Activated CD4-positive, alpha-beta T cell treated with anti-CD3 and anti-CD28 coated beads, Interleukin-2, amount 50 U/mL, for 48 hours (primary cell): ENCODE measurements at places on chromosomes 13 and 19.

DNA sequence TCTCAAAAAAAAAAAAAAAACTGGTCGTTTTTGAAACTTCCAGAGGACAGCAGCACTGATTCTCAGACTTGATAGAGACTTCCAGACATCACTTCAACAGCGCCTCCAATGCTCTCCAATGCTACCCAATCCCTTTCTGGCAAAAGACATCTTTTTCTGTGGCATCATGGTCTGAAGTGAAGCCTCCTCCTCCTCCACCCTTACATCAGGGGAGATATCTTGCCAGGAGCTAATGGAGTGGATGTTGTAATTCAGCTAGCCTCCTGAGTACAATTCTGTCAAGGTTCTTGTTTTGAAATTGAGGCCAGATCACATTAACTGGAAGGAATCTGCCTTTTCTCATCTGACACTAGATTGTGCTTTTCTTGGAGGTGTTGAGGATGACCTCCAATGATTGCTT, 24.2 kb downstream of the FXYD5 start:
- DNase-seq, result no peak

DNA sequence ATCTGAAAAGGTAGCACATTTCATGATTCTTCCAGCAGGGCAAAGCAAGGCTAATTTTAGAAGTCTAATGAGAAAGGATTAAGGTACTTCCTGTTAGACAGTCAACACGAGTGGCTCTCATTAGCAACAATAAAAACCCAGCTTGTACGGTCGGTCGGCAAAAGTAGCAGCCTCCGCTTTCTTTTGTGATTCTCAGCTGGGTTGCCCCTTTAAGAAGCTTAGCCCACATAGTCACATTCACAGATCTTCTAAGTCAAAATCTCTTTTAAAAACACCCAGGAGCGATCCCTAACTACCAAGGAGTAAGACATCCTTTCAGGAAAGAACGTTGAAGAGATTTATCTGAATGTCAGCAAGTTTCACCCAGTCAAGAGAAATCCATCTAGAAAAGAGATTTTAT, 684.8 kb downstream of the DIAPH3 start:
- DNase-seq, result no peak

GRCh38 chr19:29777781-29778309, 33.9 kb upstream of the CCNE1 start:
- no peak for DNase-seq

GRCh38 chr19:844546-844971, 3.8 kb downstream of the PRTN3 start:
- no peak for DNase-seq

DNA sequence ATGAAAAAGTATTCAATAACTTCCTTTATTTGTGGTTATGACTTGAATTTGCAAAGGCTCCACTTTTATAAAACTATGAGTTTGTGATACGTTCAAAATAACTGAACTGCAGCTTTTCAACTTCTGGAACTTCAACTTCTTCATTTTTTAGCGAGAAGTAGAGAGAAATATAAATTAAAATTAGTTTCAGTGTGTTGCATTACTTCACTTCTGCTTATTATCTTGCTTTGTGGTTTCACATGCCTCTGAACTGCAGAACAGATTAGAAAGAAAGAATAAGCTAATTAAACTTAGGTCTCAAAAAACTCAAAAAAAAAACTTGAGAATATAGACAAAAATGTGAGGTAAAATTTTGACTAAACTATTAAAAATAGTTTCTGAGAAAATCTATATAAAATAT, 1073.4 kb downstream of the PCDH17 start:
- DNase-seq, result no peak

DNA sequence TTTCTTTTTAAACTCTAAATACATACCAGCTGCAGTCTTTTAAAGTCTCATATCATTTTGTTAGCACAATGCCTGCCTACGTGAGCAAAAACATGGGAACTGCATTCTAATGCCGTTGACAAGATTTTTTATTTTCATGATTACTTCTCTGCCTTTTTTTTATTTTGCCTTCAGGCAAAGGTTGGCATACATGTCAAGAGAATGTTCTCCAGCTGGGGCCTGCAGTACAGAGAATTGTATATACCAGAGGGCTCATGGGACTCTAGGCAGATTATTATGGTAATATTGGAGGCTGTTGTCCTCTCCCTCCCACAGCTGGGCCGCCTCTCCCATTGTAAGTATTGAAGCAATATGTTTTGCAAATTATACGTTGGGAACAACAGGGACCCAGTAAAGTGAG, 53.9 kb upstream of the OBI1 start:
- no peak for DNase-seq

DNA sequence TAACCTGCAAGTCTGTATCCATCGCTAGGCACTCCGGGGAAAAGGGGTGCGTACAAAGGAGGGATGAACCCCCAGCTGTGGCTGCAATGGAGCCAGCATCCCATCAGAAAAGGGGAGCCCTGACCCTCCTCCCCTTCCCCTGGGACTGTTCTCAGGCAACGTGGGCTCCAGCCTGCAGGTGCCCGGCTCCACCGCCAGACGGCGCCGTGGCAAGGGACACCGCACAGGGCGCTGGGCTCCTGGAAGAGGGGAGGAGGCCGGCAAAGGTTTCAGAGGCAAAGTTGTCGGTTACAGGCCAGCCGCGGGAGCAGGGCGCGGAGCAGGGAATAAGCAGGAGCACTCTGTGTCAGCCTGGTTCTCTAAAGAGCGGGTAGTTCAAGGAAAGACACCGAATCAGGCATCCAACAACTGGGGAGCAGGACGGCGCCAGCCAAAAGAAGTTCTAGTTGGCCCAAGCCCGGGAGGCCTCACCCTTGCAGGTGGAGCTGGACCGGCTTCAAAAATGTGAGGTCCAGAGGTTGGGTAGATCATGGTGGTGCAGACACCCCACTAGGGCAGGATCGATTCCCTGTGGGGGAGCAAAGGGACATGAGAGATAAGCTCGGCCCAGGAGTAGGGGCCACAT, 53.0 kb upstream of the ATP12A start:
- no peak for DNase-seq

DNA sequence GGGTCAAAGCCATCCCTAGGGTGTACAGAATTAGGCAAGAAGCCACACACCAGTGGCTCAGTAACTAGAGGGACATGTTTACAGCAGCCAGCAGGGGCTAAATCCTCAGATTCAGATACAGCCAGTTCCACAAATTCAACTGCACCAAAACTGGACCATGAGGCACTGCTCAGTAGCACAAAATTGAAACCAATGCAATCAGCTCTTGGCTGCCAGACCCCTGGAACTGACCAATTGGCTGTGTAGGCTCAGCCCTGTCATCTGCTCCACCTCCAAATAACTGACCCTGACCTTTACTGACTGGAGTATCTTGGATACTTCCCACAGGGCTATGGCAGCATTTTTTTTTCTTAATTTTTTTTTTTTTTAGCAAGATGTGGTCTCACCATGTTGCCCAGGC, 226.5 kb downstream of the FOXO1 start:
- no peak for DNase-seq

GRCh38 chr19:944171-944567, 18.3 kb downstream of the ARID3A start:
- DNase-seq, result no peak

- DNase-seq, result no peak
These were observed 19.0 kb downstream of the EPS8L1 start for GRCh38 chr19:55094456-55095259.

DNA sequence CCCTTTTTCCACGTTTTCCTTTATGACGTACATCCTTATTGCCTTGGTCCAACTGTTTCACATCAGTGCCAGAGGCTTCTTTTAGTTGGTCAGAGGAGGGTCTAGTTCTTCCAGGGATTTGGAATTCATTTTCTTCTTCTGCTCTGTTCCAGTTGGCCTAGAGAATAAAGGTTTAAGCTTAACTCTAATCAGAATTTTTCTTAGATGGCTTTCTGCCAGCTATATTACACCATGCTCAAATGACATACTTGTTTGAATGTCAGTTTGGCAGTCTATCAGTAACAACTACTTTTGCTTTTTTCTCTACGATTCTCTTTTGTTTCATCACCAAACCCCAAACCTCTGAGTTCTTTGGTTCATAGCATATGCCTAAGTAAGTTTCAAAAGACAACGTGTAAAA, 16.8 kb downstream of the SPART start:
- DNase-seq, result no peak

DNA sequence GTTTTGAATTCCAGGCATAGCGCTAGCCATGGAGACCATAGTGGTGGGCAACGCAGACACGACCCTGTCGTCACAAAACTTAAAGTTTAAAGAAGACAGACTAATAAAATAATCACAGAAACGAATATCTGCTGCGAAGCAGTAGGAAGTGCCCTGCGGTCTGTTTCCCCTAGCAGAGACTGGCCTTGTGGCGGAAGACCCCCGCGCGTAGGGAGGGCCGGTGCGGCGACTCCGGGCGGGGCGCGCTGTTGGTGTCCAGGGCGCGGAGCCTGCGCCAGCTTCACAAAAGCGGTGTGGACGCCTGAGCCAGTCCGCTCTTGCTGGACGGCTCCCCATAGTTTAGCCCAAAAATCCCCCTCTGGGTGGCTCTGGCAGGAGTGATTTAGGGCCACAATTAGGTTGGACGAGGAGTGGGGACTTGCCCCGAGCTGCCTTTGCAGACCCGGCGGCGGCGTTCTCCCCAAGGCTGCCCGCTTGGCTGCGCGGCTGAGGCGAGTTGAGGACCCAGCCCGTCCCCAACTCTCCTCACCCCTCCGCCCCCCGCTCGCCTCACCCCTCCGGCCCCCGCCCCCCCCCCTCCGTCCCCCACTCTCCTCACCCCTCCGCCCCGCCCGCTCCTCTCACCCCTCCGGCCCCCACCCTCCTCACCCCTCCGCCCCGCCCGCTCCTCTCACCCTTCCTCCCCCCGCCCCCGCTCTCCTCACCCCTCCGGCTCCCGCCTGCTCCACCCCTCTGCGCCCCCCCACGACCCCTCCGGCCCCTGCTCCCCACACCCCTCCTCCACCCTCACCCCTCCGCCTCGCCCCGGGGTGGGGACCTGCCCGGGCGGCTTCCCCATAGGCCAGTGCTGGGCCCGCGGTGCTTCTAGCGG, 14.2 kb upstream of the LATS2 start:
- DNase-seq, result peak; percentile 34
